ENCODE measurements at places on chromosomes 3 and 15.
A peak's percentile ranks its signal among the peaks of the same experiment; 100 is the strongest.

DNA sequence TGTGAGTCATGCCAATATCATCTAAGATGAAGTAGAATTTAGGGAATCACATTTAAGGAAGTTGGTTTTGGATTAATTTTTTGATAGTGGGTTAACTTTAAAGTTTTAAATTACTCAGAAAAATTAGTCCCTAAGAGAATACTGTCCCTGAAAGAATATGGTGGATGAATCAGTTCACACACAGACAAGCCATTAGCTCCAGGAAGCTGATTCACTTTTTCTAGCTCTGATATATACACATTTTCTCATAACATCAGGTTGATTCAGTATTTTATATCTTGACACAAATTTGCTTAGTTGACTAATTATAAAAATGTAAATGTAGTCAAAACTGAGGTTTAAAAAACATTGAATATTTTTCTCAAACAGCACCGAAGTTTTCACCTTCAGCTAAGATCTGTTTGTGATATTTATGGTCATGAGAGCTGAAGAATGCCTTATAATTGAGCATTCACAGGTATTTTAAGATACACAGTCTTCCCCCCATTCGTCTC lies 55.1 kb downstream of the MYH15 start:
- no peak for DNase-seq

DNA sequence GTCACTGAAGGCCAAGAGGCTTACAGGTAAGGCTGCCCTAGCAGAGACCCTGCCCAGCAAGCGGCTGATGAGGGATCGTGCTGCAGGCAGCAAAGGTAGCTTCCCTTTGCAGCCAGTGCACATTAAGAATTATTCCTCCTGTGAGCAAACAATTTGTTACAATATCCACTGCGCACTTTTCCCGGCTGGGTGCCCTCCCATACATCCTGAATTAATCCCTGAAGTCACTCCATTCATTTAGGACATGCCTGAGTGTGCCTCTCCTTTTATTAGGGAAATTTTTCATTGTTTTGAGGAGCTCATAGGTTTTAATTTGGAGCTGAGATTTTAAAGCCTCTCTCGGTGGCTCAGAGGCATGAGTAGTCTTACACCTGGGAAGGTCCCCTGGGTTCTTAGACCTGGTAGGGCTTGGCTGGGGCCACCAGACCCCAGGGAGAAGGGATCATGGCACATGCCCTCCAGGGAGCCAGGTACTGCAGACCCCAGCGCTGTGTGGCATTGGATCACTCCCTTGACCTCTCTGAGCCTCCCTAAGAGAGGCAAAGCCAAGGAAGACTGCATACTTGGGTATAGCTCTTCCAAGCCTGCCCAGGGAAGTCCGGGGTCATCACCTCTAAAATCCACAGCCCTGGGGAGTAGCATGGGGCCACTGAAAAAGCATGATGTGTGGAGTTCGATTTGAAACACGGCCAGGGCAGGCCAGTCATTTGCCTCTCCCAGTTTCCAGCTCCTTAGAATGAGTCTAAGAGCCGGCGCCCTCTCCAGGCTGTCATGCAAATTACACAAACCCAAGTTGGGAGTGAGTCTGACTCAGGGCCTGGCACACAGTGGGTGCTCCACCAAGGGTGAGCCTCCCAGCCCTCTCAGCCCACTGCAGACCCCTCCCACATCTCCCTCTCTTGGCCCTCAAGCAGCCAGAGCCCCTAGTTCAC lies 151.9 kb upstream of the LINGO1 start:
- DNase-seq: no peak

- no peak for DNase-seq
Measured at GRCh38 chr3:131077904-131078303, 51.2 kb downstream of the NEK11 start.

DNA sequence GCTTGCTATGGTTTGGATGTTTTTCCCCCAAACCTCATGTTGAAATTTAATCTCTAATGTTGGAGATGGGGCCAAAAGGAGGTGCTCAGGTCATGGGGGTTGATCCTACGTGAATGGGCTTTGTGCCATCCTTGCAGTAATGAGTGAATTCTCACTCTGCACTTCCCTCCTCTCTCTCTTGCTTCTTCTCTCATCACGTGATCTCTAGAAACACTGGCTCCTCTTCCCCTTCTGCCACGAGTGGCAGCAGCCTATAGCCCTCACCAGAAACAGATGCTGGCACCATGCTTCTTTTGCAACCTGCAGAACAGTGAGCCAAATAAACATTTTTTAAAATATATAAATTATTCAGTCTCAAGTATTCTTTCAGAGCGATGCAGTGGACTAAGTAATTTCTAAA lies 13.3 kb upstream of the PLSCR1 start:
- DNase-seq: no peak

- no peak for DNase-seq
Measured at GRCh38 chr15:66654361-66654738, 47.7 kb upstream of the SMAD6 start.

DNA sequence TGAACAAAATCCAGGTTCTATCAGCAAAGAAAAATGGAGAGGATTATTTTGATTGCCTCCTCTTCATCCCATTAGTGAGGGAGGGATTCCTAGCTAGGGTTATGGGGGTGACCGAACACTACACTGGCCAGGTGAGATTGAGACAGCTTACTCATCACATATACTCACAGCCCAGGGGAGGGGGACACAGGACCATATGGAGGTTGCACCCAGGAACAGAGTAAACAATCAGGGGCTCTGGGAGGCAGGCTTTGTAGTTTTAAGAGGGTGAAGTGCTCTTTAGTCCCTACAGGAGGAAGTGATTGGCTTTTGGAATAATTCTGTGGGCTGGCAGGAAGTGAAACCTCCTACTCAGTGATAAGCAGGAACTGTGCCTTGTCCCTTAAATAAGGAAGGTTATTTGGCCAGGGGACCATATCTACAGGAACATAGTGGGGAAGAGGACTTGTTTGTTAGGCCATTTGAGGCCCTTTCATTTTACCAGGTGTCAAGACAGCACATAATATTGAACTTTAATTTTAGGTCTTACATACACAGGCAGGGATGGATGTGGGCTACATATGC lies 17.5 kb upstream of the KCTD6 start:
- DNase-seq: no peak

GRCh38 chr3:27568393-27568792 lies 84.2 kb upstream of the SLC4A7 start:
- no peak for DNase-seq

DNA sequence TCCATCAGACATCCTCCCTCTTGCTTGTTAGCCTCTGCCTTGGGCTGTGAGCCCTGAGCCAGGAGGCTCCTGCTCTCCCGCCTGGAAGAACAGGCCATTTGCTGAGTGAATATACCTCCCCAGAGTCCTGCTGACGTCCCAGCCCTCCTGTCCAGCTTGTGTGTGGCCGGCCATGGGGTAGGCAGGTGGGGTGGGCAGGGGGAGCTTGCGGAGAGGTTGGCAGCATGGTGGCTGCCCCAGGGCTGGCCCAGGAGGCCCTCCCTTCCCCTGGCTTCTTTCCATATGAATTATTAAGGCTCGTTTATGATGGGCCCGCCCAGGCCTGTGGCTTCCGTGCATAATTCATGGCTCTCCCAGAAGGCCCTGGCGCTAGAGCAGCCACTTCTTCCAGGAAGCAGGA lies 18.7 kb downstream of the CACNA2D2 start:
- DNase-seq: no peak

GRCh38 chr3:188916934-188917401 lies 254.8 kb upstream of the TPRG1 start:
- peak; percentile 19 for DNase-seq

DNA sequence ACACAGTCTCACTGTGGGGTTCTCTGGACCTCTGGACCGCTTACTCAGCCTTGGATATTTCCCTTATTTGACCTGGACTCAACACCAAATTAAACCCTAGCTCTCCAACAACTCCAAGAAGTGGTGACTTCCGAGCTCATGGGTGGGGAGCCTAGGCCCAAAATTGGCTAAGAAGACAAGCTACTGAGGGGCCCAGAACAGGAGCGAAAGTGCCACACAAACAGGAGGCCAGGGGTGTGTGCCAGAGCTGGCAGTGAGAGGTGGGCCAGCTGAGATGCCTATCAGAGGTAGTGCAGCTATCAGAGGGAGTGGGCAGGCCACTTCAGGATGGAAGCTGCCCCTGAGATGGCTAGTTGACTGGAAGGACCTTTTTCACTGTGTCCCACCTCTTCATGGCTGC lies 151.1 kb upstream of the PRR20G start:
- no peak for DNase-seq

DNA sequence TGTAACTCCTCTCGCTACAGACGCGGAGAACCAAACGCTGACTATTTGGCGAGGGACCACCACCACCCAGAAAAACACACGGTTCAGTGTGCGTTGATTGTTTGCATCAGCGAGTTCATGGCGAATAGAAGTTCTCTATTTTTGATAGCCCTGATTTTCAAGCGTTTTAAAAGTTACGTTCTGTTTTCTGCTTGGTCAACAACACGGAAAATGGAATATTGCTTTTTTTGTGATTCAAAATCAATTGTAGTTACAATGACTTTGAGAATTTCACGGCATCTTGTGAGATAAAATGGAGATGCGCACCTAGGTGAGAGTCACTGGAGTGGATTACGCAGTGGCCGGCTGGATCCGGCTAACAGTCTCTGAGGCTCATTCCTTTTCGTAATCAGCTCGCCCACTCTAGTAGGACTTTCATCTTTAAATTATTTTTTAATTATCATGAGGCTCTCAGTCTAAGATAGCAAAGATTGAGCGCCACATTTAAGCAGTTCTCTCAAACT lies 54.8 kb downstream of the CCDC54 start:
- DNase-seq: no peak

GRCh38 chr3:117355566-117355965 lies 646.0 kb downstream of the TUSC7 start:
- DNase-seq: no peak

DNA sequence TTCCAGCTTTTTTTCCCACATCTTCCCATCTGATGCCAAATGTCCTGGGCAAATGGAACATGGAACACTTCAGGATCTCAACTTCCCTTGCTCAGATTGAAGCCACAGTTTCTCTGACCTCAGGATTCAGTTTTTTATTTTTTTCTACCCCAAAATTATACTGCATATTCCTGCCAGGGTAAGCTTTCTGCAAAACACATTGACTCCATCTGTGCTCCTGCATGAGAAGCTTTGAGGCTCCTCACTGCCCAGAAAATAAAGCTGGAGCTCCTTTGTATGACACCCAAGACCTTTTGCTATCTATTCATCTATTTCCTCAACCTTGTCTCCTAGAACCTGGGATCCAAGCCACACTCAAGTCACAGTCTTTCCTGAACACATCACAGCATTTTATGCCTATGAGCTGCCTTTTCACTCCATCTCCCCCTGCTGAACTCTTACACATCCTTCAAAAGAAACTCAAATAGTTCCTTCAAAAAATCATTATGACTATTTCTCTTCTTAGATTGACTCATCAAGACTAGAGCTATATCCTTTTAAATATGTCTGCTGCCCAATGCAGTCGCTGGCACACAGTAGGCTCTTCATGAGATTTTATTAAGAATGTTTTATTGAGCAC lies 57.4 kb upstream of the PSMD6 start:
- no peak for DNase-seq

DNA sequence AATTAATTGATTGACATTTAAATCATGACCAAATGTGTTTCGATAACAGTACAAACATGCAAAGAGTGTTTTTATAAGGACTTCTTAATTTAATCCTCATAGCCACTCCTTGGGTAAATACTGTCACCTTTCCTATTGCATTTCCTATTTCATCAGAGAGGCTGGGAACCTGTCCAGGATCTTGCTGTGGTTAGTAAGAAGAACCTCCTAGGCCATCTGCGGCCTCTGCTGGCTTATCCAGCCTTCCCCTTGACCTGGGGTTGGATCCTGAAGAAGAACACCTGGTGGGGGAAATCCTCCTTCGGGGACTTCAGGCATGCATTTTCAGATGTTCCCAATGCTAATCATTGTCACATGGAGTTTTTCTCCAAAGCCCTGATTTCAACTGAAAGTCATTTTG lies 25.5 kb downstream of the GLDN start:
- DNase-seq: no peak

DNA sequence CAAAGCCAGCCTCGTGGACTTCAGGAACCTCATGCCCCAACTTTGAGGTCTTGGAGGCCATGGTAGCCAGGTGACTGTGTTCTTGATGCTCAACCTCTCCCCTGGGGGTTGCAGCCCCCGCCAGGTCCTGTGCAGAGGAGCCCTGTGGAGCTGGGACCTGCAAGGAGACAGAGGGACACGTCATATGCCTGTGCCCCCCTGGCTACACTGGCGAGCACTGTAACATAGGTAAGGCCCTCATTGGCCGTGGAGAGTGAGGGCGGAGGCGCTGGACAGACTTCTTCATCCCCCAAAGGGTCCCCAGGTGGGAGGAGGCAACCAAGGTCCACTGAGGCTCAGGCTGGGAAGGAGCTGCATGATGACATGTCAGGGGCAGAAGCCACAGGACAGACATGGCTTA lies 35.1 kb downstream of the HAPLN3 start:
- no peak for DNase-seq

DNA sequence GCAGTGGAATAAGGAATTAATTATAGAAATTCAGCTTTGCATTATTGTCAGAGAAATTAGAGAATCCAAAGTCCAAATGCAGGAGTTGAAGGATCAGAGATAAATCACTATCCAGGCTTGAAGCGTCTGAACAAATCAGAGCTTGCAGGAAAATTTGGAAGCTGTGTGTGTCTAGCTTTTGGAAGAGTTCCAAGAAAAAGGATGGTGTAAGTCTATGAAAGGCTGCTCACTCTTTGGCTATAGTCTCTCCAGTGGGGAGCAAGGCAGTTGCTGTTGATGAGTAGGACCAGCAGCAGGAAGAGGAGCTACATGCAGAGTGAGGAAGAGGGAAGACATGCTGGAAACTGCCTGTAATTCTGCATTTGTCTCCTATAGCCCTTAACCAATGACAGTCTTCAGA lies 464.3 kb upstream of the GRM7 start:
- DNase-seq: no peak

GRCh38 chr3:19221081-19221480 lies 72.8 kb downstream of the KCNH8 start:
- no peak for DNase-seq

DNA sequence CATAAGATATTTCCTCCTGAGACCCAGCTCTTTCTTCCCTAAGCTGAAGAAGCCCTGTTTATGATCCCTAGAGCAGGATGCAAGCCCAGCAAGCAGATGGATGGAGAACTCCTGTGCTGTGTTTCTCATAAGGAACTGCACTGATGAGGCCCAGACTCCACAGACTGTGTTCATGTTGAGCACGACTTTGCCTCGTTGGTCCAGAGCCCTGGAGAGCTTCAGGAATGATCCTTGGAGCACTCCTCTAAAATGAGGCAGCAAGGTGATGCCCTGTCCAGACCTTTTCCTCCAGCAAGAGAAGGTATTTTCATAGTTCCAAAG lies 83.8 kb downstream of the MYLK start:
- DNase-seq: no peak

GRCh38 chr3:83248454-83248853 lies 1487.0 kb upstream of the GBE1 start:
- no peak for DNase-seq

GRCh38 chr3:183954875-183955274 lies 62.8 kb downstream of the ABCC5 start:
- no peak for DNase-seq

GRCh38 chr15:43107751-43108150 lies 1.9 kb upstream of the UBR1 start:
- no peak for DNase-seq

DNA sequence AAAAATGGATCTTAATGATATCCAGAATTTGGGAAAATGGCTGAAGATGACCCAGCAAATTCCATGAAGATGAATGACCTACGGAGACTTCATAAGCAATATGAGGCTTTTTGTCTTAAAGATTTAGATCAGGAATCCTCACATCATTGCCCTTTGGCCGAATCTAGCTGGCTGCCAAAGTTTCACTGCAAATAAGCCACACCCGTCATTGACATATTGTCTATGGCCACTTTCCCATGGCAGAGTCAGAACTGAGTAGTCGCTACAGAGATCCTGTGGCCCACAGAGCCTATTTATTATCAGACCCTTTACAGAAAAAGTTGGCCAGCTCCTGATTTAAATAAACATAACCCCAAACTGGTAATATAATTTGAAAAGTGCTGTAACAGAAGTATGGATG lies 307.4 kb upstream of the RARB start:
- DNase-seq: no peak

Measured in GM12864 (cell line).